ENCODE measurements at places on chromosomes 3 and 15.

DNA sequence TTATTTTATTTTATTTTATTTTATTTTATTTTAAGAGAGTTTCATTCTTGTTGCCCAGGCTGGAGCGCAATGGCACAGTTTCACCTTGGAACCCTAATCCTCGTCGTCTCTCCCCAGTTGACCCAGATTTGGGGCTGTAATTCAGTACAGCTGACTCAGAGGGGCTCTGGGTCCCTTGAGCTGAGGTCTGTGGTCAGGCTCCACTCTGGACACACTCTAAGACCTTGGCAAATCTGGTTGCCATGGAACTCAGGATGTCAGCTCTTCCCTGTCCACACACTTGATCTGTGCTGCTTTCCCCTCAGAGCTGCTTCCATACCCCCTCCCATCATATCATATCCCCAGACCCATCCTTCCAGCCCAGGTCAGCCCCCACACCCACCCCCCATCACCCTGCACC, 675 bp upstream of the CYP11A1 start:
- DNase-seq = no peak

- DNase-seq = no peak
Measured at GRCh38 chr3:56761887-56762651, 39.7 kb downstream of the ARHGEF3 start.

GRCh38 chr15:90618330-90619125, 88.8 kb downstream of the CRTC3 start:
- no peak for DNase-seq

DNA sequence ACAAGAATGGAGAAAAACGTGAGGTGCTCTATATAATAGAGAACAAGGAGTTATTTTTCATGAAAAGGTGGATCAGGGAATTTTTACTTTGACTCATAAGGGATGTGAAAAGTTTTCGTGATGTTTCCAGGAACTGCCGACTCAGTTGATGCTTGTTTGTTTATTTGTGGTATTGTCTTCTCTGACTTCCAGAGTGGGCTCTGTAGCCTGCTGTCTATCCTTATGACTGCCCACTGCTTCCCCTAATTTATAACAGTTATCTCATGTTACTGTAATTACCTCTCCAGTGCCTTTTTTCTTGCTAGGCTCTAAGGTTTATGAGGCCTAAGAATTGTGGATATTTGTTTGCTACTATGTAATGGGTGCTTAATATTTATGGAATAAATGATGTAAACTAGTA, 12.3 kb downstream of the ARL13B start:
- DNase-seq = no peak

All from stomach (tissue), 19 donors.